ENCODE measurements at places on chromosomes 5 and 9.

- no peak for DNase-seq
Measured at GRCh38 chr5:138498376-138498775, 33.1 kb downstream of the EGR1 start.

GRCh38 chr5:127957183-127957582, 126.4 kb upstream of the SLC12A2 start:
- no peak for DNase-seq

DNA sequence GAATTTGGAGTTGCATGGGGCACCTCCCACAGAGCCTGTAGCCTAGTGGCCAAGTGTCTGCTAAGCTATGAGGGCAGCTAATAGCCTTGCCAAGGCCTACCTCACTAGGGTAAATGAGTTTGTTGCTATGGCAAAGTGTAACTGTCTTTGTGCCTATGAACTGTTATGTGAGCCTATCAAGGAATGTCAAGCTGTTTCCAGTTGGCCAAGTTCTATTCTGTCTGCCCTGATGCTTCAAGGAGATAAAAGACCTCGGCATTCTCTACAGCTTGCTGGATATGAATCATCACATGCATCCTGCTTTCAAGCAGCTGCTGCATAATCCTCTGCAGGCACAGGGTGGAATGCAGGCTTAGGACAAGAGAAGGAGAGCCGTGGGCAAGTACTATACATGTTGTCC, 69.8 kb upstream of the CCDC112 start:
- DNase-seq = no peak

GRCh38 chr9:132989414-132989996, 11.0 kb downstream of the GFI1B start:
- DNase-seq = no peak

DNA sequence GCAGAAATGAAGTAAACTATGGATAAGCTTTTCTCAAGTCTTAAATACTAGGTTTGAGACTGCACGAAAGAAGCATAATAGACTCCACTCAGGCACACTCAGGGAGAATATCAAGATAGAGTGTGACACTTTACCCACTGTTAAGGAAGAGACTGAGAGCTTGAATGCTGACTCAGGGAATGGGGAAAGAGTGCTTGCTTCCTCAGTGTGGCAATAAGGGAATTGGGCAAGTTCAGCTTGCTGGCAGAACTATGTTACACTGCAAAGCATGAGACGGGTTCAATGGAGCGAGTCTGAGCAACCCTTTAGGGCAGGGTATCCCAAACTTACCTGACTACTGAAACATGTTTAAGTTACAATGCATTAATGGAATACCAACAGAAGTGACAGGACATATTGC, 237.7 kb upstream of the MEF2C start:
- no peak for DNase-seq

GRCh38 chr5:39446231-39446630, 21.5 kb upstream of the DAB2 start:
- DNase-seq = no peak

DNA sequence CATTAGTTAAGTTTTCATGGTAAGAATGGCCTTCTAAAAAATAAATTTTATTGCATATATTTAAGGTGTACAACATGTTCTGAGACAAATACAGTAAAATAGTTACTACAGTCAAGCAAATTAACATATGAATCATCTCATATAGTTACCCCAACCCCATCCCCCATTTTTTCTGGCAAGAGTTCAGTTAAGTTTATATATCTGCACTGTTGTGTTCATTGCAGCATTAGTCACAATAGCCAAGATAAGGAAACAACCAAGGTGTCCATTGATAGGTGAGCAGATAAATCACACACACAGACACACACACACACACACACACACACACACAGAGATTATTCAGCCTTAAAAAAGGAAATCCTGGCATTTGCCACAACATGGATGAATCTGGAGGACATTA, 37.2 kb upstream of the OTULIN start:
- DNase-seq = no peak

DNA sequence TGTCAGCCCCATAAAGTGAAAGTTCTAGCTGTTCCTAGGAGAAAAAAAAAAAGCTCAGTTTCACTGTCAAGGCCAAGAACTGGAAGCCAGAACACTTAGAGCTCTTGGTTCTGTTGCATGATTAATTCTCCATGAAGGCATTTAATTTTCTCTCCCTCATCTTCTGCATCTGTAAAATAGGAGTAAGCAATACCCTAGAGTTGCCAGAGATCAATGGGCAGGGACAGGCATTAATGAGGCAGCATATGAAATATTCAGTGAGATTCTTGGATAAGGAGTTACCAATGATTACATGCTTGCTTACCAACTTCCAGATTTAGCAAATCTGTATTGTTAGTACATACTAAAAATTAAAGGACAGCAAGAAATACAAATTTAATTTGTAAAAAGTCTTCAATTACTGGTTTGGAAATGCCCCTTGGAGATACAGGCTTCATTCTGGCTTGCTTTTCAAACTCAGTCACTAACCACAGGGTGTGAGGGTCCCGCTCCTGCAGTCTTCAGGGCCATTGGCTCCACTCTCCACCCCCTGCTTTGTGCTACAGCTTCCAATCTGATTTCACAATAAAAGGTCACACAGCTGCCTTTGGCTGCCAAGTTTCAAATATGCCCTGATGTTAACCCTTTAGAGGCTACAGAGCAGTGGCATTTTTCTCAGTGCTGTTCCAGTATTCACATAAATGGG, 624.6 kb downstream of the BNC2 start:
- DNase-seq = no peak

GRCh38 chr9:120928015-120928482, 1.5 kb upstream of the TRAF1 start:
- DNase-seq = no peak

DNA sequence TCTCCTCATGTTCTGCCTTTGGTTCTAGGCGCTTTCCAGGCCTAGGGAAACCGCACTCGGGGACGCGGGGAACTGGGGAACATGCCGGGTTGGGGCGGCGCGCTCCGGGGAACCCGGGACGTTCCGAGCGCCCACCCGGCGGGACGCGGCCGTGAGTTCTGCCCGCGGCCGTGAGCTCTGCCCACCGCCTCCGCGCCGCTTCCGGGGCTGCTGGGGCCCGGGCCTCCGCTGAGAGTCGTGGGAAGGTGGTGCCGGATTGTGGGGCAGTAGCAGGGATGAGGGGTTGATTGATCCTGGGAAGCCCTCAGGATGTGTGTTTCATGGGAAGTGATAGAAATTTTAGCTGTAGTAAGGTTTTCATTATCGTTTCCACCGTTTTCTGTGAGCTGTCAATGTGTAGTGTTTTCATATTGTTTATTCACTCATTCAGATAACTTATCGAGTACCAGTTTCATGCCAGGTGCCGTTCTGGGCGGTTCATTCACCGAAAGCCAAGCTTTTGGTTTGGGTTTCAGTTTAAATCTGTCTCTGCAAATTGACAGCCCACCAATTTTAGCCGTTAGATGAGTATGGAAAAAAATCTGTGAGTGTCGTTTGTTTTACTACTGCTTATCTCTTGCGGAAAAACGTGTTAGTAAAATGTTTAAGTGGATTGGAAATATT, 657 bp downstream of the MTRR start:
- DNase-seq = no peak

DNA sequence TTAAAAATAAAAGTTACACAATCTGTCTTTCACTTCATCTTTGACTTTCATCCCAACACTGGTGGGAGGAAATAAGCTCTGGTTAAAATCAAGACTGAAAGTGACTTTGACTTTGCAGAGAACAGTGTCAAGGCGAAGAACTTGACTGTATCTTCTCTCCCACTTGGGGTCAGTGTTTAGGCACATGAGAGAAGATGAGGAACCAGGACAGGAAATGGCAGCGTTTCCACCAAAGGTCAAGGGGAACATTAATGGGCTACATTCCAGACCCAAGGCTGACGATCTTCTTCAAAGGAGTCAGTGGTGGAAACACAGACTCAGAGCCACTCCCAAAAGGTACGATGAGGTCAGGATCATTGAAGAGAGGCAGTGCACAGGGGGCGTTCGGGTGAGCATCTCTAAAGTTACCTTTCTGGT, 409.5 kb downstream of the ARHGEF28 start:
- DNase-seq = peak; percentile 53

DNA sequence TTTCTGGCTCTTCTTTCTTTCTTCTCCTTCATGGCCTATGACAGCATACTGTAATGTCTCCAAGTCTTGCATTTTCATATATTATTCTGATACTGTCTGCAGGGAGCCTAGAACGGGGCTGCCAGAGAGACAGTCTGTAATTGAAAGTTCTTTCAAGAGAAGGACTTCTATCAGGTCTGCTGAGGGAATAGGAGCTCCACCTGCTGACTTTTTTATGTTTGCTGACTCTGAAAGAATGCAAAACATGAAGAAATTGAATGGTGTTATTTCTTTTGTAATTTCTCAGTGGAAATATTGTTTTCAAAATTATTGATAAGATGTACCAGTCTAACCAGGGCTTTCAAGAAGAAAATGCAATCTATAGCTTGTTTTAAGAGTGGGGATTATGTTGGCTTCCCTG, 121.9 kb upstream of the RFX3 start:
- no peak for DNase-seq

GRCh38 chr9:72129271-72130156, 19.7 kb upstream of the GDA start:
- no peak for DNase-seq

- no peak for DNase-seq
Measured at GRCh38 chr5:120479066-120479465, 15.0 kb downstream of the PRR16 start.

- no peak for DNase-seq
Measured at GRCh38 chr9:4927701-4928100, 57.4 kb upstream of the JAK2 start.
